ENCODE measurements at places on chromosomes 7 and 10.
A peak's percentile ranks its signal among the peaks of the same experiment; 100 is the strongest.

GRCh38 chr7:94908323-94909178, 1.2 kb downstream of the PPP1R9A start:
- DNase-seq = no peak

DNA sequence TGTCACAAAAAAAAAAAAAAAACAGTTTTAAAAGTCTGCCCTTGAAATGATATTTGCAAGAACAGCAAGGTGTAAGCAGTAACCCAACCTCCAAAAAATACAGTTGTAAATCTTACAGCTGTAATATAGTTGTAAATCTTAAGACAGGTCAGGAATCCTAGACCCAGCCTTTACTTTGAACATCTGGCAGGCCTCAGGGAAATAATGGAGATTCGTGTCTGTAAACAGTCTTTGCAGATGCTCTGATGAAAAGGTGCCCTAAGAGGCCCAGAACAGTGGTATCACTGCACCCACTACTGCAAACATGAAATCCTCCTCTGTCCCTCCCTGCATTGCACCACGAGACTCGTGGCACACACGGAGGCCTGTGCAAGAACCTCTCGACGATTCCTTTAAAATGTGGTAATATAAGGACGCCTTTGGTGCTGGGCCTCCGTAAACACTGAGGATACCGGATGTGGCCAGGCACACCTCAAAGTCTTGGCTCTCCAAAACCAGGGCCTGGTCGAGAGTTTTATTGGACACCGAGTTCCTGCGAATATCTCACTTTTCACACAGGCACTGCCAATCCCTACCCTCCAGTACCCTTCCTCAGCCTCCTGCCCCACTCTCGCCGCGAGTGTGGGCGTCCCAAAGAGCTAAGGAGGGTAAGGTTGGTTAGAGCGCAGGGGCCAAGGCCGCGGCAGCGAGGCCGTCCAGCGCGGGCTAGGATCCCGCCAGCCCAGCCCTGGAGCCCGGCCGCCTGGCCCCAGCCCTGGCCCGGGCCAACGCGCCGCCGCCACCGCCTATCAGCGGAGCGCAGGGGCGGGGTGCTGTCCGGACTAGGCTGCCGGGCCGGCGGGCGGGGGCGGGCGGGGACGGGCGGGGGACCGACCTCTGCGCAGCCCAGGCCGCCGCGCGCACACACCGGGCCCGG, at the start of gene REEP3:
TSS of gene REEP3 (plus strand) at position 902 of the 916 bp plus-strand sequence. CDS start 145 bp downstream, outside the sequence.
- peak; percentile 31 for DNase-seq

- DNase-seq = no peak
These were observed 116.7 kb upstream of the ZMIZ1 start for GRCh38 chr10:78952030-78952429.

DNA sequence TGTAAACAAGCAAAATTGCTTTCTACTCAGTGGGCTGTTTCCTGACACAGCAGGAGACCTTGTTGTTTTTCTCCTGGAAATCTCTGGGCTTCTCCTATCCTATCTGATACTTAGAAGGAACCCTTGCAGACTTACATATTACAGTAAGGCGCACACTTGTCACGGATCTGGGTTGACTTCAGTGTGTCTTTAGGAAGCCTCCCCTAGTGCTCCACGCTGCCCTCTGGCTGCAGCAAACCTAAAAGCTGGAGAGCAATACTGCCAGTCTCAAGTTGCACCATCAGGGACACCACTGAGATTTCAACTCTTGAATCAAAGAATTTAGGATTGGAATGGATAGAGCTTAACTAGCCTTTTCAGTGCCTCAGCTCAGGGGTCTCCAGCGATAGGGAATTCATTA, 495.3 kb downstream of the LRMDA start:
- no peak for DNase-seq

GRCh38 chr7:1559626-1560590, 3.9 kb upstream of the TMEM184A start:
- DNase-seq = no peak

DNA sequence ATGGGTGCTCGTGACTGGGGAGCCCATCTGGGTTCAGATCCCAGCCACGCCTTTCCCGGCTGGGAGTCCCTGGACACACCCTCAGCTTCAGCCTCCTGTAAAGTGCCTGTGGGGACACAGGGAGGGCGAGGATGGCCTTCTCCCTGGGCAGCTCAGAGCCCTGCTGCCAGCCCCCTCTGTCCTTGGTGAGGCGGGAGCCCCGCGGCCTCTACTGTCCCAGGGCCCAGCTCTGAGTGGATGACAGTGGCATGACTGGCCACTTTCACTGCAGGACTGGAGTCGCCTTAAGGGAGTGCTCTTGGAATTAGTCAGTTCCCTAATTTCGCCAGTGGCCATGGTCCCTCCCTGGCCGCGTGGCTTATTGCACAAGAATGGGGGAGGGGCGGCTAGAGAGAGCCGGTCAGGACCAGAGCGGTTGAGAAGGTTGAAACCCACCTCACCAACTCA, 4.6 kb downstream of the BRI3 start:
- DNase-seq = no peak

GRCh38 chr7:5426226-5426475, 2.5 kb upstream of the TNRC18 start:
- no peak for DNase-seq

- no peak for DNase-seq
These were observed 283.3 kb upstream of the PRKCQ start for GRCh38 chr10:6863381-6863780.

DNA sequence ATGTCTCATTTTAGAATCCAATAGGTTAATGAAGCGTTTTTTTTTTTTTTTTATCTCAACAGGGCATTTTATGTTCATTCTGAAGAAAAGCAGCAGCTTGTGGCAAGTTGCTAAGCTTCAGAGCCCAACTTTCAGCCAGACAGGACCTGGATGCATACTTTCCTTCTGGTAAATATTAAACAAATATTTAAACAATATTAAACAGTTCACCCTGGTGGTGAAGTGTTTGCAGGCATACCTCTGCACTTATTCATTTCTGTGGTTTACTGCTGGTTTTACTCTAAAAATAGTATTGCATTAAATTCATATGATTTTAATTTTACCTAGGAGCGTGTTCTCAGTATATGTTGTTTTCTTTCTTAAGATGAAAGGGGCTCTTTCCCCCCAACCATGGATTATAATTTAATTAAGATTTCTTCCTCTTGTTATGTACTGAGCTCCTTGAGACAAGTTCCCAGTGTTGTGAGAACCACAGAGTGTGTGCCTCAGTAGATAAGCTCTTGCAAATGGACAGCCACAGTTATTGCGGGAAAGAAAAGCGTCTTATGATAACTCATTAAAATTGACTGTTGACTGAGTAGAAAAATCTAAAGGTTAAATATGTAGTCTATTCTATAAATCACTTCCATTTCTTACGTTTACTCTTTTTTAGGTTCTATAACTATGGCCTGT, 155.8 kb downstream of the MALRD1 start:
- no peak for DNase-seq

DNA sequence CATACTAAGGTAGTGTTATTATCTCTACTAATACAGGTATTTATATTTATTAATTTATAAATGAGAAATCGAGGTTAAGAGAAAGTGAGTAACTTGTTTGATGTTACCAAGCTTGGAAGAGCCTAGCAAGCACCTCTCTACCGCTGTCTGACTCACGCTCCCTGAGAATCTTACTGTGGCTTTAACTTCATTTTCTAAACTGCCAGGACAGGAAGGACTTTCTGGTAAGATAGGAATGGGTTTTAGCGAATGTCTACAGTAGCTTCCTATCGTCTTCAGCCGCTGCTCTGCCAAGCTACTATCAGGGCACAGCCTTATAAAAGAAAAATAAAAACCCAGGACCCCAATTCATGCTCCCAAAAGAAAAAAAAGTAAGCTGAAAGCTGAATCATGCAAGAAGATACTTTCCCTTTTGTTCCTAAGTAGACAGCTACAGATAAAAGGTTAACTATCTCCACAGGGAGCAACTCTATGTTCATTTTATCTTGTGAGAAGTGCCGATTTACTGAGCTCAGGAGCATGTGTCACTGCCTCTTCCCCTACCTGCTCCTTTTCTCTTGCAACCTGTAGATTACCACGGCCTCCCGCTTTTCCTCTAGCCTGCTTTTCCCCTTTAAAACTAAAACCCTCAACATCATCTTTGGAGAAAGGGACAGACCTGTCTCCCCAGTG, 60.2 kb downstream of the THNSL1 start:
- DNase-seq = no peak

GRCh38 chr10:72511459-72511858, 114.4 kb downstream of the MICU1 start:
- no peak for DNase-seq

- no peak for DNase-seq
These were observed 80.2 kb downstream of the ZEB1 start for GRCh38 chr10:31399171-31399570.

GRCh38 chr10:99328579-99329303, 415 bp upstream of the CNNM1 start:
- DNase-seq = peak; percentile 36
